ENCODE measurements at places on chromosomes 11 and 22. TPM values are rescaled to one million over a fixed set of nuclear protein-coding genes. Genes with fewer than 3 reads are reported as not detected.

The PATE2 gene
- total RNA-seq, result not detected

The APOA4 gene
- not detected for total RNA-seq

The ATM gene
- total RNA-seq, result 440 TPM

The HTR3B gene
- not detected for total RNA-seq

The NRGN gene
- total RNA-seq, result 1.2 TPM

The GLB1L2 gene
- total RNA-seq, result 1.9 TPM

The PDE2A gene
- 5.5 TPM for total RNA-seq

The OR11H1 gene
- total RNA-seq, result not detected

The MS4A4A gene
- total RNA-seq, result 0.62 TPM

The IL17REL gene
- total RNA-seq, result not detected

The SOX10 gene
- not detected for total RNA-seq

The INPP5J gene
- total RNA-seq, result 0.81 TPM

The SYCE3 gene
- not detected for total RNA-seq

The DERL3 gene
- total RNA-seq, result 1.6 TPM

The OR5T1 gene
- not detected for total RNA-seq

The MAPK8IP1 gene
- 0.73 TPM for total RNA-seq

The RIBC2 gene
- not detected for total RNA-seq

The CALCB gene
- 1.1 TPM for total RNA-seq

The KBTBD3 gene
- total RNA-seq, result 14.9 TPM

The FAM111B gene
- total RNA-seq, result 0.42 TPM

The OR5L2 gene
- not detected for total RNA-seq

The KRTAP5-7 gene
- 0.21 TPM for total RNA-seq

The TEAD1 gene
- not detected for total RNA-seq

The OPCML gene
- not detected for total RNA-seq

The SAA4 gene
- not detected for total RNA-seq

The OR6T1 gene
- total RNA-seq, result not detected

The OR51F1 gene
- not detected for total RNA-seq

The TMA7B gene
- 11.5 TPM for total RNA-seq

The DEUP1 gene
- not detected for total RNA-seq

The DYNC2H1 gene
- total RNA-seq, result 1.4 TPM
